ENCODE measurements at places on chromosomes 2 and 18. TPM values are rescaled to one million over a fixed set of nuclear protein-coding genes. Genes with fewer than 3 reads are reported as not detected.

DNA sequence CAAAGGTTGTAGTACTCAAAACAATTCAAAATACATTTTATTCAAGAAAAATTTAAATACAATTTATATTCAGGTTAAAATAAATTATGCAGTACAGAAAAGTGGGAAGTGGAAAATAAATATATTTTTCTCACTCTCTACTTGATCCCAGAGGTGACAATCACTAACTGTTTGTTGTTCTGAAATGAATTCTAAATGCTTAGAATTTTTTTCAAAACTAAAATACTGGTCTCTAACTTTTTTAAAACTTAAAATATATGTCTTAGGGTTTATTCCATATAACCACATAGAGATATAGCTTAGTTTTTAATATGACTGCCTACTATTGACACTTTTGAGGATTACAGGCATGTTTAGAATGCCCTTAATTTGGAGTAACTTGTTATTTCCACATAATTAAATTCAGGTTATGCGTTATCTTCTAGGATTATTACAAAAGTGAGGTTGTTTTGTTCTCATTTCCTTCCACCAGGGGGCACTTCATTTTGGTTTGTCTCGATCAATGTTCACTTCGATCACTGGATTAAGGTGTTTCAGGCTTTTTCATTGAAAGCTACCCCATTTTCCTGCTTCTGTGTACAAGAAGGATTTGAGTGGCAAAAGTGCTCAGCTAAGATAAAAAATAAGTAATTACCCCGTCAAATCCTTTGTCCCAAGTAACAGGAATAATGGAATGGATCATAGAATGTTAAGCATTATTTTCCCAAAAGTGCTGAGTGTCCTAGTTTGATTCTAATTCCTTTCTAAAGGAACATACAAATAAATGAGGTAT is 27.1 kb upstream of the TFPI start:
- DNase-seq = no peak

The B4GALT6 gene
- 20.7 TPM for polyA plus RNA-seq

DNA sequence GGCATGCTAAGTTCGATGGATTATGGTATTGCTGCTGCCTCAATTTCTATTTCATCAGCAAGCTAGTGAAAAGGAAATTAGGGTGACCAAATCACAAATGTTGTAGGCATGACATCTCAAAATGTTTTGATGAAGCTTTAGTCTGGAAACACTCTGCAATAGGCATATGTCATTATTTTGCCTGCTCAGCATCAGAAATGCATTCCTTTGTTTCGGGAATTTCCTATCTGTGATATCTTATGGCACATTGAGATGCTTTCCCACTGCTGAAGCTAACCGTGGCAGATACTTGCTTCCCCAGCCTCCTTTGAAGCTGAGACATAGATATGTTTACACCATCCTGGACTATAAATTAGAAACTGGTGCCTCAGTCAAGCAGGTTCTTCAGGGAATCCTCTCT is 119.7 kb downstream of the CDC42EP3 start:
- DNase-seq = no peak

DNA sequence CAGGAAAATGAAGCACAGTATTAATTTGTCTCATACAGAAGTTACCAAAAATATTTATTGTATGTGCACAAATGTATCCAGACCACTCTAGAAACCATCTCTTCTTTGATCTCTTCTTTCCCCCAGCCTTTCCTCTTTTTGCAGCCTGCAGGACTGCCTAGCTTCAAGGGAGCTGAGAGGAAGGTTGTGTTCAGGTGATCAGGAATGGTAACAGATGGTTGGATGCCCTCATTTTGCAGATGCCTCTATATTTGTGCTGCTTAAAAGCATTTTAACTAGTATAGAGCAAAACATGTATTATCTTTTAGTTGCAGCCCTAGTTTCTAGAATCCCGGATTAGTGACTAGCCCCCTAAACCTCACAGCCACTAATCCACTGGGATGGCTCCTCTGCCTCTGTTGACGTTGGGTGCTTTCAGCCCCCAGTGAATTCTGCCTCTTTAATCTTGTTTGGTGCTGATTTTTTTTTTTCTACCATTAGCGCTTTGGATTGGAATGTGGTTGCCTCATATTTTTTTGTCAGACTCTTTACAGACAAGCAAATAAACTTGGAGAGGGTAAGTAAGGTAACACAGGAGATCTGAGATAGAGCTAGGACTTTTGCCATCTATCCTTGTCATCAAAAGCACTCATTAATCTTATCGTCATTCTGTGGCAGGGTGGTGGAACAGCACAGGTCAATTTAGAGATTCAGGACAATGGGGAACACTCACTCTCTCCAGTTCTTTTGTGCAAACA is 103.8 kb upstream of the NDUFV2 start:
- no peak for DNase-seq

GRCh38 chr2:231900972-231901371 is 25.2 kb downstream of the NPPC start:
- DNase-seq = no peak

GRCh38 chr2:172281648-172282570 is 145.5 kb upstream of the ITGA6 start:
- no peak for DNase-seq

The FOXD4L1 gene
- polyA plus RNA-seq = 0.60 TPM

The CELF4 gene
- polyA plus RNA-seq = 2.9 TPM

All from left kidney (tissue), 8 donors.